ENCODE measurements at places on chromosomes 13 and 19. TPM values are rescaled to one million over a fixed set of nuclear protein-coding genes. Genes with fewer than 3 reads are reported as not detected.

The ADM5 gene
- total RNA-seq: 1.1 TPM

The ATG4D gene
- 65.8 TPM for total RNA-seq

The DACT3 gene
- 0.76 TPM for total RNA-seq

The FGF9 gene
- total RNA-seq: 1.7 TPM

The URAD gene
- total RNA-seq: not detected

The ZNF667 gene
- total RNA-seq: 5.1 TPM

The LIG4 gene
- total RNA-seq: 8.2 TPM

The NLRP5 gene
- total RNA-seq: not detected

The CBY2 gene
- not detected for total RNA-seq

The AZU1 gene
- not detected for total RNA-seq

The KATNAL1 gene
- total RNA-seq: 9.8 TPM

The SIPA1L3 gene
- total RNA-seq: 6.1 TPM

The SPART gene
- total RNA-seq: 41.0 TPM

The KLK8 gene
- total RNA-seq: not detected

The SCEL gene
- not detected for total RNA-seq

The ICAM3 gene
- 10.1 TPM for total RNA-seq

The FAM32A gene
- total RNA-seq: 29.1 TPM

The CBARP gene
- total RNA-seq: 0.82 TPM

The P2RY11 gene
- 18.5 TPM for total RNA-seq

The CLEC4G gene
- 0.50 TPM for total RNA-seq

The ZNF844 gene
- total RNA-seq: 4.5 TPM

The TSC22D1 gene
- total RNA-seq: 203 TPM
